ENCODE measurements at places on chromosomes 7 and 10.

DNA sequence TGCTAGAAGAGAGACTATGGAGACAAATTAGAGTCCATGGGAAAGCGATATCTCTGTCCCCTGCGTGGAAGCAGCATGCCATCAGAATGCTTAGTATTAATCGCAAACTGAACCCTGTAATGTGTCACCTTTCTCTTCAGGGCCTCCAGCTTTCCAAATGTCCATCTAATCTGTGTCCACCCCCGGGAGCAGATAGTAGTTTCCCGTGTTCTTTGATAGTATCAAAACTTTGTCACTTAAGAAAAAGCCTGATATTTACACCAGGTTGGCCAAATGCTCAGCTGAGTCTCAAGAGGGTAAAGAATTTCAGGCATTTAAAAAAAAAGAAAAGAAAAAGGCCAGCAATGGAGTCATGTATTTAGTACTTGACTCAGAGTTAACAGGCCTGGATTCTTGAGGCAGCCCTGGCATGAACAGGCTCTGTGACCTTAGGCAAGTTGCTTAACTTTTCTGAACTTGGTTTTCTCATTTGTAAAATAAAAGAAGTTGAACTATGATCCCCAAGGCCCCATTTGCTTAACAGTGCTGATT is 10.4 kb upstream of the GSAP start:
- no peak for DNase-seq

- DNase-seq: no peak
These were observed 51.5 kb upstream of the OSBPL3 start for GRCh38 chr7:25031432-25031831.

- peak; percentile 23 for DNase-seq
These were observed 134.3 kb upstream of the PDE1C start for GRCh38 chr7:32204361-32205018.

DNA sequence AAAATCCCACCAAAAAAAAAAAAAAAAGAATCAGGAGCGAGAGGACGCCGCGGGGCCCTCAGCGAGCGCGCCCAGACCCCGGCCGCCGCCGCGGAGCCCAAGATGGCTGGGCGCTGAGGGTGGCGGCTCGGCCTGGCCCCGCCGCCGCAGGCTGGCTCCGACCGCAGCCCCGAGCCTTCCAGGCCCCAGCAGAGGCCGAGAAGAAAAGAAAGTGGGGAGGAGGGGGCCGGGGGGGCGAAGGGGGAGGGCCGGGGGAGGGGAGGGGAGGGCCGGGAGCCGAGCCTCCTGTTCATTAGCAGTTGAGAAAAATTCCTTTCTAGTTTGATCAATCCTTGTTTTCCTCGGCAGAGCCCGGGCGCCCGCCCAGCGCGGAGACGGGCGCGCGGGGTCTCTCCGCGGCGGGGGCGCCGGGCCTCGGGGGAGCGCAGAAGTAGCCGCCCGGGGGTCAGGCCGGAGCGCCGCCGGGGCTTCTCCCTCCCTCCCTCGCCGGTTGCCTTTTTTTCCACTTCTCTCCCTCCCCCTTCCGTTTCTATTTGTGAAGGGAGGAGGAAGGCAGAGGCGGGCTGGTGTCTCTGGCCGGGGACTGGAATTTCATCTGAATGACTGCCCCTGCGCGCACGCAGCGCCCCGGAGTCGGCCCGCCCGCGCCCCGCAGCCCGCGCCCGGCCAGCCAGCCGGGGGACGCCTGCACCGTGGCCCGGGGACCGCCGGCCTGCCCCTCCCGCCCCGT is 778 bp upstream of the TRIM8 start:
- DNase-seq: peak; percentile 80

DNA sequence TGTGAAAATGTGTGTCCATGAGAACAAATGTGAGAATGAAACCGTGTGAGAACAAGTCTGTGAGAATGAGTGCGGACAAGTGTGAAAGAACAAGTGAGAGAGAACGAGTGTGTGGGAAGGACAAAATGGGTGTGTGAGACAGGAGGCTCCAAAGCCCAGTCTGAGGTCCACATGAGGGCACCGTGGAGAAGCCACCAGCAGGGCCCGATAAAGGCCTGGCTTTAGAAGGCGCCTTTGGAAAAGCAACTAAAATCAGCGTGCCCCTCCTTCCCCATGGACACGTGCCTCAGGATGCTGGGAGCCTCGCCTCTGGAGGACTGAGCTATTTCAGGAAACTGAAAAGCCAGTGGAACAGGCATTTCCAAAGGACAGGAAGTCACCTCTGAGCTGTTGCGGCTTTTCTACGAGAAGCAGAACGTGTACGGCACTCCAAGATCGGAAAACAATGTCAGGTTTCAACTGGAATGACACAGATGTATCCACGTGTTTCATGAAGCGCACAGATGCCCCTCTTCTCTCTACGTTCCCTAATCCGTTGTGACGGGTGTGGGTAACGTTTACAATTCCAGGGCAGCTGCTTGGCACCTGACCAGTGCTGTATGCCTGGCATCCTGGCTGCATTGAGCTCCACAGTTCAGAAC is 46.4 kb downstream of the ESYT2 start:
- DNase-seq: peak; percentile 12

- DNase-seq: no peak
These were observed 47.2 kb downstream of the CAV1 start for GRCh38 chr7:116572036-116572435.

DNA sequence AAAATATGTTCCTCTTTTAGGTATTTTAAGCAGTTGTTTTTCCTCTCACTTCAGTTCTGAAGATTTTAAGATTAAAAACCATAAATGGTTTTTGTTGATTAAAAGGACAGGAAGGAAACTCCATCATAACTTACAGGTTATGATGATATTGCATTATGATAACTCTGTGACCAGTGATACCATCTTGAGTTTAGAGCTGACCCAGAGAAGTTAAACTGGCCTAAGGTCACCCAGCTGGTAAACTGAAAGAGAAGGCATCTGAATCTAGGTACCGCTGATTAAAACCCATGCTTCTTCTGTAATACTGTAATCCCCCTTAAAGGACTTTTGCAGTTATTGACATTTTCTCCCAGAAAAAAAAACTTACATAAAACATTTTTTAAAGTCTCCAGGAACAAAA is 29.6 kb downstream of the LOXL4 start:
- no peak for DNase-seq

DNA sequence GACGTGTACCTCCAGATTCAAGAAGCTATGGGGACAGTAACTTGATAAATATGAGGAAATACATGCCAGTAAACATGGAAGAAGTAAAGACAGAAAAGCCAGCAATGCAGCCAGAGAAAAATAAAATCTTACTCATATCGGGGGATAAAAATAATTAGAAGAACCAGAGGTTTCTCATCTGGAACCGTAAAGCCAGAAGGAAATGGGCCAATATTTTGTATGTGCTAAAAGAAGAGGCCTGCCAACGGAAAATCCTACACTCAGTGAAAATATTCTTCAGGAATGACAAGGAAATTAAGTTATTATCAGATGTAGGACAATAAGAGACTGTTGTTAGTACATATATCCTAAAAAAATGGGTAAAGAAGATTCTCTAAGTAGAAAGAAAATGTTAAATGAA is 401.2 kb downstream of the CDC14C start:
- DNase-seq: no peak
